ENCODE measurements at places on chromosomes 16 and 17. TPM values are rescaled to one million over a fixed set of nuclear protein-coding genes. Genes with fewer than 3 reads are reported as not detected.

- H3K27ac ChIP-seq: no peak within 1 kb of the TSS
- no peaks in the 10 kb centered on the region for H3K4me1 ChIP-seq
- DNase-seq: no peak
- no peak within 1 kb of the TSS for H3K4me3 ChIP-seq
Measured at GRCh38 chr16:2816751-2817339, at the start of gene PRSS21. TSS of gene PRSS21 (plus strand) at chr16:2817237. CDS start at chr16:2817269, 32 bp downstream.

- peaks cover 7% of the 10 kb centered on the region for H3K36me3 ChIP-seq
- no peak for DNase-seq
- no peaks in the 10 kb centered on the region for H3K27me3 ChIP-seq
- H3K27ac ChIP-seq: no peak overlapping the region
- H3K4me1 ChIP-seq: no peaks in the 10 kb centered on the region
- H3K4me3 ChIP-seq: no peak overlapping the region
Measured at GRCh38 chr16:62038225-62038624, 2.0 kb upstream of the CDH8 start.

DNA sequence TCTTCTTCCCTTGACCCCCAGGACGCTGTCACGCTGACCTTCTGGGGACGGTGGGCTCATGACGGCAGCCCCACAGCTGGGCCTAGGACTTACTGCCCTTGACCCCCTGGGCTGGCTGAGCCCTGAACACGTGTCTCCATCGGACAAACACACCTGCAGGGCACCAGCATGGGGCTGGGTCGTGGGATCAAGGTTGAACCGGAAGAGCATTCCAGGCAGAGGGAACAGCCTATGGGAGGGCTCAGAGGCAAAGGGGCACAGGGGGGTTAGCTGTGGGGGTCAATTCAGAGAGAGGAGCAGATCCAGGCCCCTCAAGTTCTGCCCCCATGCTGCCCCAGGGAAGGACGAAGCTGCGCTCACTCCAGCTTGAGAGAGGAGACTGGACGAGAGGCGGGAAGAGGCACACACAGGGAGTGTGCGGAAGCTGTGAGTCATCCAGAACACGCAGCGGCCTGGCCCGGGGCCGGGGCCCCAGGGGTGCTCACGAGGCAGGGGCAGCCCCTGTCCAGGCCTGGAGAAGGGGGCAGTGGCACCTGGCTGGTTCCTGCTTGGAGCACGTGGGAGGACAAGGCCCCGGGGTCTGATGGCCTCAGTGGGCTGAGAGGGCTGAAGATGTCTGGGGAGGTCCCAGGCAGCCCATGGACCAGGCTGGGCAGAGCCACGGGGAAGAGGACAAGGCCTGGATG is 9.9 kb downstream of the SSTR5 start:
- H3K27ac ChIP-seq: no peak overlapping the region
- peaks cover 6% of the 10 kb centered on the region for H3K36me3 ChIP-seq
- no peaks in the 10 kb centered on the region for H3K4me1 ChIP-seq
- DNase-seq: peak; percentile 20
- H3K4me3 ChIP-seq: no peak overlapping the region

DNA sequence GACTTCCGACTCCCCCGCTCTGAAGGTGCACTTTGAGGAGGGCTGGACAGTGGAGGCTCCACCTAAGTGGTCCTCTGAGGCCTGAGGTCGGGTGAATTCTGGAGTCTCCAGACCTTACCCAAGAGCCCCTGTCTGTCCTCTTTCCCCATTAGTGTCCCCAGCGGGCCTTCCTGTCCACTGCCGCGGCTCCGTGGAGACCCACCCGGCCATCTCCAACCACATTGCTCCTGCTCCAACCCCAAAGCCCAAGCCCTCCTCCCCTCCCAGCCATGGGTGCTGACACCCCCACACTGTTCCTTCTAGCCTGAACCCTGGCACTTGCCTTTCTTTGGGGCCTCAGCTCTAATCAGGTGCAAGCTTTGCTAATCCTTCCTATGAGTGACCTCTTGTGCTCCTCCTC is 283.1 kb upstream of the TNRC6C start:
- no peaks in the 10 kb centered on the region for H3K4me1 ChIP-seq
- DNase-seq: no peak
- H3K27me3 ChIP-seq: peaks cover 63% of the 10 kb centered on the region
- H3K36me3 ChIP-seq: no peaks in the 10 kb centered on the region
- H3K4me3 ChIP-seq: no peak overlapping the region
- no peak overlapping the region for H3K27ac ChIP-seq

Gene NFE2L1
- total RNA-seq: 173 TPM

Gene HOXB7
- total RNA-seq: not detected
